T-cell (primary cell): ENCODE measurements at places on chromosomes 3 and 15.

- H3K4me3 ChIP-seq: no peak overlapping the region
- H3K4me1 ChIP-seq: no peaks in the 10 kb centered on the region
- DNase-seq: no peak
- no peaks in the 10 kb centered on the region for H3K27me3 ChIP-seq
- H3K36me3 ChIP-seq: no peaks in the 10 kb centered on the region
These were observed 53.5 kb upstream of the PROK2 start for GRCh38 chr3:71838406-71838805.

GRCh38 chr3:152760591-152760990 lies 74.3 kb upstream of the P2RY1 start:
- DNase-seq: no peak
- H3K27me3 ChIP-seq: no peaks in the 10 kb centered on the region
- no peaks in the 10 kb centered on the region for H3K4me1 ChIP-seq
- H3K27ac ChIP-seq: no peak overlapping the region
- H3K4me3 ChIP-seq: no peak overlapping the region

GRCh38 chr15:96369351-96369750 lies 38.9 kb downstream of the NR2F2 start:
- DNase-seq: no peak
- peaks cover 20% of the 10 kb centered on the region for H3K27me3 ChIP-seq
- H3K4me1 ChIP-seq: no peaks in the 10 kb centered on the region
- no peak overlapping the region for H3K27ac ChIP-seq
- no peak overlapping the region for H3K4me3 ChIP-seq
- H3K36me3 ChIP-seq: no peaks in the 10 kb centered on the region

- no peaks in the 10 kb centered on the region for H3K36me3 ChIP-seq
- no peak for DNase-seq
These were observed 104.4 kb upstream of the UBE3A start for GRCh38 chr15:25543196-25543595.

DNA sequence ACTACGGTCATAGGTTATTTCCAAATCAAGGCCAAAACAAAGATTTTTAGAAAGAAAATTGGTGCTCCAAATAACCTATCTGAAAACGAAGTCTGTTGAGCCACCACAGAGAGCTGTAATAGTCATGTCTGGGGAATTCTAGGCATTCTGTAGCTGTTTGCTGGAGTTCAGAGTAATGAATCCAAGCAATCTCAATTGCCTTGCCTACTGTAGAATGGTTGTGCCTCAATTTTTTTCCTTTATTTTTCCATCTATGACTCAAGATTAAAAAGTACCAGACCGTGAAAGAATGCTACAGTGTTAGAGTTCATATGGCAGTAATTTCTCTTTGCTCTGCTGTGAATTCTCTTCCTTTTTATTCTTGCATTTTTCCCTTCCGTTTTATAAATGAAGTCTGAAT lies 1007.2 kb upstream of the ALCAM start:
- H3K36me3 ChIP-seq: no peaks in the 10 kb centered on the region
- no peak overlapping the region for H3K27ac ChIP-seq

DNA sequence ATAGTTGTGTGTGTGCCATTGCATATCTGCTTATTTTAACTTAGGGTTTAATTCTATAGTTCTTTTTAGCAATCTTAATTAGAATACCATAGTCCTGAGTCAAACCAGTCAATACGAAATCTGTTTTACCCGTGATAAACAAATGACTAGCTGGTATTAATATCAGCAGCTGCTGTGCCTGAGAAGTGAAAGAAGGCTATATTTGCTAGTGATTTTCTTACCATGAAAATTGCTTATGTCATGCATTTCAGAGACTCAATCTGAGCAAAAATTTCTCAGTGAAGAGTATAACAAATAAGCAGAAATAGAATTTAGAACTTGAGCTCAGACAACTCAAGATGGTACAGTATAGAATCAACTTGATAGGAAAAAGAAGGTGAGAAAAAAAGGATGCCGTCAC lies 820.4 kb downstream of the NAALADL2 start:
- no peak overlapping the region for H3K4me3 ChIP-seq
- no peaks in the 10 kb centered on the region for H3K27me3 ChIP-seq
- no peak for DNase-seq
- H3K27ac ChIP-seq: no peak overlapping the region
- no peaks in the 10 kb centered on the region for H3K36me3 ChIP-seq

- no peak overlapping the region for H3K27ac ChIP-seq
- H3K4me1 ChIP-seq: no peaks in the 10 kb centered on the region
- no peak overlapping the region for H3K4me3 ChIP-seq
These were observed 63.9 kb downstream of the IMPG2 start for GRCh38 chr3:101256511-101256910.
